HuH-7.5 (cell line): ENCODE measurements at places on chromosomes 12 and 14.

GRCh38 chr12:3980504-3981272 is 107.5 kb upstream of the PARP11 start:
- DNase-seq, result no peak

GRCh38 chr12:84727961-84728360 is 184.6 kb downstream of the SLC6A15 start:
- no peak for DNase-seq

DNA sequence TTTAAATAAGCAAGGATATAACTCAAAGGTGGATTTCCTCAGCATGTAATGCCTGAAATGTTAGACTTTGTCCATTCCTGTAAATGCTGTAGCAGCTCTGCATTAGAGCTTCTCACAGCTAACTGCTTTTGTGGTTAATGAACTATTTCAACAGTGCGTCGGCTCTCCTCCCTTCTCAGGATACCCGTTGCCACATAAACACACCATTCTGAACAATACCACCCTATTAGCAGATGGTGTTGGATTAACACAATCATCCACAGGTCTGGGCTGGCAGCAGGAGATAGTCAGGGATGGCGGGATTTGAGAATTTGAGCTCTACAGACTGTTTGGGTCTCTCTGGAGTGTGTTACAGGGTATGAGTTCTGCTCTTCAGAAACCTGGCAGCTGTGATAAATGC is 33.5 kb upstream of the C12orf42 start:
- no peak for DNase-seq

DNA sequence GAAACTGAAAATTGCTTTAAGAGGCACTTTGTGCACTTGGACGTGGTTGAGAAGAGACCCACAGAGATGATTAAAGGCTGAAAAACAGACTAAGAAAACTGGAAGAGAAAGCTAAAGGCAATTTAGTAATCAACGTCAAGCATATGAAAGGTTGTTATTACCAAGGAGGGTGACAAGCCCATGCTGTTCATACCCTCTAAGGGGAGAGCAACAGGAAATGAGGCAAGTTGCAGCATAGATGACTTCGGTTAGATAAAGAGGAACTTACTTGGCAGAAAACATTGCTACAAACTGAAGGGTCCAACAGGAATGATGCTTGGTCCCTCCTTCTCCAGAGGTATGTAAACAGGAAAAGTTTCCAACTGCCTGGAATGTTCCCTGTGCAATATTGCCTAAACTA is 107.8 kb downstream of the DUSP6 start:
- DNase-seq, result no peak

DNA sequence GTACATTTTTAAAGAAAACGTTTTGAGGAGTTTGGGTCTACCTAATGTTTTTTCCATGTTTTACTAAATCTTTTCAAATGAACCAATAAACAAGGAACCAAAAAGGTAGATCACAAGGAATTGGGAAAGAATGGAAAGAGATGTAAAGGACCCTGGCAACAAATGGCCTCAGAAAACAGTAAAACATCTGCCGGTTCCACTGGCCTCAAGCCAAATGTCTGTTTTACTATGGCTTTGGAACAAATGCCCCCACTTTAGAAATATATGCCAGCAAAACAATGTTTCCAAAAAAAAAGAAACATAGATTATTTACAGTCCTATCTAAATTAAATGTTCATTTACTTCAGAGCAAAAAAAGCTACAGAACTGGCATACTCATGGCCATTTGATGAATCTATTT is 3.0 kb downstream of the TRMT5 start:
- no peak for DNase-seq

DNA sequence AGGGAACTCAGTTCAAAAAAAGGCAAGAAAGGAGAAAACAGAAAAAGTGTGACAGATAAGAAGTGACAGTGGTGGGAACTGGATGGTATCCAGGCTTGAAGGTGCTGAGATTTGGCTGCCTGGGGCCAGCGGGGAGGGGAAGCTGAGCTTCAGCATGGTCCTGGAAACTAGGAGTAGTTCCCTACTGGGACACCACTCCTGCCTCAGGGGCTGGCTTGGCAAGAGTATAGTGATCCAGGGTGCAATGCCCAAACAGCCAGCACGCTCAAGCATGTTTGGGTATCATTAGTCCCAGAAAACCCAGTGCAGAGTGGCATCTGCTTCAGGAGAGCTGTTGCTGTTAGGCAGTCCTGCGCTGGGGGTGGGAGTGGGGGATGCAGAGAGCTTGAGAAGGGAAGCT is 49.5 kb upstream of the KTN1 start:
- DNase-seq, result no peak

GRCh38 chr14:34983148-34983760 is 462 bp downstream of the SRP54 start:
- no peak for DNase-seq

DNA sequence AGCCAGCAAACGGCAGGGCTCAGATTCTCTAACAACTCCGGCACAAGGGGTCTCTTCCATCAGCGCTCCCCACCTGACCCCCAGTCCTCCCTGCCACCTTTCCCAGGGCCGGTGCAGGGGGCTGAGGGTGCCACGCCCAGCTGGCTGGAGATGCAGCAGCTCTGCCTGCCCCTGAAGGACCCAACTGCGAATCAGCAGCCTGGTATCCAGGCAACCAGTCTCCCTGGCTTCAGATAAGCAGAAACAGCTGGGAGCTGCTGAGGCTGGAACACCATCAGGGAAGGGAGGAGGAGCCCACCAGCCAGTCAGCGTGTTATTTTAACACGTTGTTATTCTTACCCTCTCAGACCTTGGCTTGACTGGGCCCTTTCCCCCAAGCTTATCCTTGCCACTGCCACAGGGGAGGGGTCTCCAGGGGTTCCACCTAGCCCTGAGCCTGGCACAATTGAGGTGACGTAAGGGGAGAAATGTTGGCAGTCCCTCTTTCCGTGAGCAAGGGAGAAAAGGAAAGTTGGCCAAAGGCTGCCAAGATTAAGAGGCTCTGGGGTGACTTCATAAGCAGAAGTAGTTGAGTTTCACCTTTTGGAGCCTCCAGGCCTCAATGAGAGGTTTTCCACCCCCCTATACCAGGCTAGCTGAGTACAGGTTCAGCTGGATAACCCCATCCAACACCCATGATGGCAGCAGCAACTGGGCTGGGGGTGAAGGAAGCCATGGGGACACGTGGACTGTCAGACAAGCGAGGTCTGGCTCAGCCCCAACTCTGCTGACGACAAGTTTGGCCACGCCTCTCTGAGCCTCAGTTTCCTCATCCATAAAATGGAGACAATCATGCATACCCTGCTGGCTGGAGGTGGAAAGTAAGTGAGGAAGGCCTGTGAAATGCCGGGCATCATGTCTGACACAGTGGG is 91.1 kb downstream of the IRF2BPL start:
- no peak for DNase-seq
